ENCODE measurements at places on chromosomes 4 and X.

- no peak for DNase-seq
Observed at GRCh38 chrX:153214934-153215333, 35.9 kb downstream of the MAGEA1 start.

DNA sequence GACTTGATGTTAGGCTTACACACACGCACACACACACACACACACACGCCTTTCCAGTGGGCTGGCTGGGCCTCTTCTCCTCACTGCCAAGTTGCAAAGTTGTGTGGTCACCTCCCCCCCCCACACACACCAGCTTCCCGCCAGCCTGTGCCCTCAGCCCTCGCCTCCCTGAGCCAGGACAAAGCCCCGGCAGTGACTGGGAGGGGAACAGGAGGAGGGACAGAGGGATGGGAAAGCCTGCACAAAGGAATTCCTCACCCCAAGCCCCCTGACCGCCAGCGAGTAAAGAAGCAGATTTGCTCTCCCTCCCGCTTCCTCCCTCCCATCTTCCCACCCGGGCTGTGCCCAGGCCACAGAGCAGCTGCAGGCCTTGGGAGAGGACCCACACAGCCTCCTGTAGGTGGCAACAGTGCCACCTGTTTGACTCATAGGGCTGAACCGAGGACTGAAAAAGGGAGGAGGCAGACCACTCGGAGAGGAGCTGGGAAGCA lies at the start of gene GDPD2:
Gene GDPD2 (plus strand): TSS at position 464 of the 491 bp plus-strand sequence. CDS start 1,671 bp downstream, outside the sequence.
- DNase-seq = no peak

DNA sequence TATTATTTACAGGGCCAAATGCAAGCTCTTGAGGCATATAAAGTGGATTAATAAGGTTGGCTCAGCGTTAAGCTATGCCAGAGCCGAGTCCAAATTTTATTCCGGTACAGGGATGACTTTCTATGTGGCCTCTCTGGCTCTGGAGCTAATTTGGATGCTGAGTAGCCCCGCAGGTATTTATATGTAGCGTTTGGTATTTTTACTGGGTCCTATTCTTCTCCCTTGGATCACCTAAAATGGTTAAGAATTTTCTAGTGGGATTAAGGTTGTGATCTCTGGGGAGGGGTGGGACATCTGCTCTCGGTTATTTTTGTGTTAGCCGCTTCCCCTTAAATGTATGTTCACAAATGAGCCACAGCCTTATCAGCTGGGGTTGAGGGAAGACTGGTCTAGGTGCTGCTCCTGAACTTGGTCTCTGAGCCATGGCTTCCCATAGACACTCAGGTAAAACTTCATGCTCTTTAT lies 49.4 kb downstream of the FHL1 start:
- DNase-seq = no peak

DNA sequence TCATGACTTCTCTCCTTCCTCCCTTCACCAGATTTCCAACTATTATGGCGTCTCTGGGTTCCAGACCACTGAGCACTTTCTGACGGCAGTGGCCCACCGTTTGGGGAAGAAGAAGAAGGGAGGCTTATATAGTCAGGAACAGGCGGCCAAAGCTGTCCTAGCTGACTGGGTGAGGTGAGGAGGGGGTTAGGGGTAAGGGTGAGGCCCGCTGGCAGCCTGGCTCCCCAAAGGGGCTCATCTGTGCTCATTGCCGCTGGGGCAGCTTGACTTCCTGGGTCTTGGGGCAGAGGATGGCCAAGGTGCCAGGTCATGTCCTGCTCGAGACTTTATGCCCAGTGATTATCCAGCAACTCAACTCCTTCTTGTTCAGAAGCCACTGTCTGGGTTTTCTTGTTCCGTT lies 21.8 kb downstream of the GNL3L start:
- no peak for DNase-seq

DNA sequence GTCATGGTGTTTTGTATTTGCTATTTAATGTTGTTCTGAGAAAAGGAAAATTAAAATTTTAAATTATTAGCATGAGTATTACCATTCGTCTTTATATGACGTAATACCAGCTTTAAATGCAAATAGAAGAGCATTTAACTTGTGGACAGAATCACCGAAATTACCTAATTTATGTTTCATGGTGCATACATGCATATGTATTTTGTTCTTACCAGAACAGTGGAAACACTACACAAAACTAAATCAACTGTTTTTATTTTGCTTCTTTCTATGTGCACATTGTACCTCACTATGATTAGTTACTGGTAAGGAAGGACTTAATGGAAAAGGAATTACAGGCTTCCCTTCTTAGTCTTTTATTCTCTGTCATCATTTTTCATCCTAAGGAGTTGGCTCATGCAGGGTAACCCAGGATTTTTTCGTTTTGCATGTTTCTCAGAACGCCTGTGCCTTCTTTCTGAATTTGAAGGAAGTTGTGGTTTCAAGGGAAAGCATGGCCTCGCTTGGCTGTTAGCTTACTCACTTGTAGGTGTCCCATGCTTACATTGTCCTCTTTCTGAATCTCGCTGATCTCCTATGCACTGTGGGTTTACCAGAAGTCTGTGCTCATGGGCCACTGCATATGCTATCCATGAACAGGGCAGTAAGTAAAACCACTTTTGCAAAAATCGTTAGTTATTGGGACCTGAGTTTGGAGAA lies 300.0 kb upstream of the PUDP start:
- no peak for DNase-seq

GRCh38 chrX:151974336-151975227 lies at the start of gene GABRE:
Gene GABRE, minus strand, starts transcription at chrX:151974676. Its CDS starts 51 bp downstream, at chrX:151974625.
- DNase-seq = no peak

DNA sequence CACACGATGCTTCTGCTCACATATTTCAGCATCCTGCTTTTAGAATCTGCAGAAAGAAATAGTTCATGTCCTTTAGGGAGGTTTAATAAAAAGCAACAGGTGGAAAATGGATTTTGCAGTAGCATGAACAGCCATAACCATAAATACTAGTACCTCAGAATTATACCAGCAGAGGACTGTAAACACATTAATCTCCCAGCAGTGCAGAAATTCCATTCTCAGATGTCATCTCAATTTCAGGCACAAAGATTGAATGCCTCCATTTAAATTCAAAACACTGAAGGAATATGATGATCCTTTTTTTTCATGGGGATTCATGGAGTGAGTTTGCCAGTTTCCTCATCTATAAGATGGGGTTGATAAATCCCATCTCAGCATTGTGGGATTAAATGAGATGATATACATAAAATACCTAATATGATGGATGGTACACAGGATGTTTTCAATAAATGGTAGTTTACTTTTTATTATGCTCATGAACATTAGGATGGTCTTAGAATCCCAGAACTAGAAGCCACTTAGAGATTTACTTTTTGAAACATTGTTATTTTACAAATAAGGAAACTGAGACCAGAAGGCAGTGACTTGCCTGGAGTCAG lies 566 bp upstream of the LIMCH1 start:
- DNase-seq = no peak

DNA sequence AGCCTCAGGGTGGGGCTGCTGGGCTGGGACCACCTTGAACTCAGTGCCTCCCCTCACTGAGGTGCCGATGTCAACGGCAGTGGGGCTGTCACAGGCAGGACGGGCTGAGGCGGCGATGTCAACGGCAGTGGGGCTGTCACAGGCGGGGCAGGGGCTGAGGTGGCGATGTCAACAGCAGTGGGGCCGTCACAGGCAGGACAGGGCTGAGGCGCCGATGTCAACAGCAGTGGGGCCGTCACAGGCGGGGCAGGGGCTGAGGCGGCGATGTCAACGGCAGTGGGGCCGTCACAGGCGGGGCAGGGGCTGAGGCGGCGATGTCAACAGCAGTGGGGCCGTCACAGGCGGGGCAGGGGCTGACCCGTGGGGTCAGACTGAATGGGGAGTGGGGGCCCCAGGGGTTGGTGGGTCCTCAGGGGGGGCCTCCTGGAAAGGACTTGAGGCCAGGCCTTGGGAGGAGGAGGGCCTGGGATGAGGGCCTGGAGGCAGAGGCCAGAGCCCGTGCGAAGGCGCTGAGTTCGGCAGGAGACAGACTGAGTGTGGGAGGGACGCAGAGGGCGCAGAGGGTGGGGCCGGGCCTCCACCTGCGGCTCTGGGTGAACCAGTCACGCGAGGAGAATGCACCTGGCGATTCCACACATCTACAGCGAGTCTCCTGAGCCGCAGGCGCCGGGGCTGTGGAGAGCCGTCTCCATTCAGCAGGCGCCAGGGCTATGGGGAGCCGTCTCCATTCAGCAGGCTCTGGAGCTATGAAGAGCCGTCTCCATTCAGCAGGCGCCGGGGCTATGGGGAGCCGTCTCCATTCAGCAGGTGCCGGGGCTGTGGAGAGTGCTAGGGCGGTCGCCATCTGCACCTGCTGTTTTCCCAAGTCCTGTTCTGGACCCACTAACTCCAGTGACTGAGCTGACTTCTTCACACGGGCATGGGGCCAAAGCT lies 22.9 kb downstream of the ATP5ME start:
- DNase-seq = no peak
